ENCODE measurements at places on chromosomes 12 and 14.

- DNase-seq, result no peak
These were observed 69.5 kb downstream of the STON2 start for GRCh38 chr14:81330619-81331122.

- no peak for DNase-seq
These were observed 49.0 kb upstream of the DIO3 start for GRCh38 chr14:101512376-101512695.

- DNase-seq, result no peak
These were observed 32.2 kb upstream of the NUBPL start for GRCh38 chr14:31529053-31529452.

DNA sequence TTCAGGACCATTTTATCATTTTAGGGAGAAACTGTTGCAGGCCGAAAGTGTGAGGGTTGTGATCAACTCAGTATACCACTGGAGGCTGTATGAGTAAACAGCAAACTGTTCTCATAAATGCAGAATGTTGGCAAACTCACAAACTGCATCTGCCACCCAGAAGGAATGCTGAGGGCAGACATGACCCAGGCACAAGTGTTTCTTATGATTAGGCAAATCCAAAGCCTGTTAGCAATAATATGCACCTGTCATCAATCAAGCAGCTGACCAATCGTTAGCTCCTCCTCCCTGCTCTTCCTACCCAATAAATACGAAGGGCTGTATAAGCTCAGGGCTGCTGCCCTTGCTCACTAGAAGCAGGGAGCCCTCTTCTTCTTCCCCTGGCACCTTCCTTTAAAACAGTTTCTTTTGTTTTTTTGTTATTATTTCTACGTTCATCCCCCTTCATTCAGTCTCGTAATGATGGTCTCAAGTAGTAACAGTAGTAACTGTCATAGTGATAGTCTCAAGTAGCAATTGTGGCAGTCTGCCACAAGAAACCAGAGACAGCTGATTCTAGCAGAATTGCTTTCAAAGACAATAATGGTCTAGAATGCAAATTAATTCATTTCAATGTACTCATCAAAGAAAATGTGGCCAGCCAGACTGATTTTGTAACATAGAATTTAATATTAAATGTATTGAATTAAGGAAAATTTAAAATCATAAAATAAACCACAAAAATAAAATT, 15.2 kb upstream of the CCDC175 start:
- DNase-seq, result no peak

Data from renal cortex interstitium (tissue), 15 donors.